ENCODE measurements at places on chromosomes 5 and 9.

DNA sequence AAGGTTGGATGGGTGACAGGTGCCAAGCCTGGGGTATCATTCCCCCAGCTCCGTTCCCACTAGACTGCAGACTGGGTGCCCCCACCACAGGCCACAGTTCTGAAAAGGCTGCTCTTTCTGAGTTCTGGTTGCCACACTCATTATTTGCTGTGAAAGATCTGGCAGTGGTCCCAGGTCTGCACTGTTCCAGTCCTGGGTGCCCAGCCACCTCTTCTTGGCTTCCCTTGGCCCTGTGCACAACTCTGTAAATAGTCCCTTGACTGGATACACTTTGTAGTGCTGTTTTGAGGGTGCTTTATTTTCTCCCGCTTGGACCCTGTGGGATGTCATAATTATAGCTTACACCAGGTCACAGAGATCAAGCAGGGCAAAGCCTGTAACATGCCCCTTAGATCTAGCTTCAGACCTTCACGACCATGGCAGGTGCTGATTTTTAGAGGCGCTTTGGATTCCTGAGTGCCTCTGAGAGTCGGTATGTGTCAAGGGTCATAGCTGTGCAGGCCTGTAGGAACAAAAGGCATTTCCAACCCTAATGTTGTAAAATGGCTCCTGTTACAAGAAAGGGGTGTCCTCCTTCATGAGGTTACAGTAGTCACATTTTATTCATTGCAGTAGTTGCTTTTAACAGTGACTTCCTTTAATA, 344.9 kb downstream of the ICE1 start:
- DNase-seq: no peak

DNA sequence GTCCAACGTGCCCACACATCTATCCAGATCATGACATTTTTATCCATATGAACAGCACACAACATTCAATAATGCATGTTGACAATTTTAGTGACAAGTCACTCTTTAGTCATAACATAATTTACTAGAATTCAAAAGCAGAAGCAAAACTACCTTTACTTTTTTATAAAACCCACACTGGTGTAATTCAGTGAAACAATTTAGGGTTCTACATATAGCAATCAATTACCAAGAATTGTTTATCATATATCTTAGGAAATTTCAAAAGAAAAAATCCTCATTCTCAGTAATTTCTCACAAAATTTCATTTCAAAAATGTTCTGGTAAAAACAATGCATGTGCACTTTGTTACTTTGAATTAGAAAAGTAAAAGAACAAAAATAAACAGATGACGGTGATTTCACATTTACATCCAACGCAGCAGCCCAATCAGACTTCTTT, 12.6 kb downstream of the AUH start:
- no peak for DNase-seq

DNA sequence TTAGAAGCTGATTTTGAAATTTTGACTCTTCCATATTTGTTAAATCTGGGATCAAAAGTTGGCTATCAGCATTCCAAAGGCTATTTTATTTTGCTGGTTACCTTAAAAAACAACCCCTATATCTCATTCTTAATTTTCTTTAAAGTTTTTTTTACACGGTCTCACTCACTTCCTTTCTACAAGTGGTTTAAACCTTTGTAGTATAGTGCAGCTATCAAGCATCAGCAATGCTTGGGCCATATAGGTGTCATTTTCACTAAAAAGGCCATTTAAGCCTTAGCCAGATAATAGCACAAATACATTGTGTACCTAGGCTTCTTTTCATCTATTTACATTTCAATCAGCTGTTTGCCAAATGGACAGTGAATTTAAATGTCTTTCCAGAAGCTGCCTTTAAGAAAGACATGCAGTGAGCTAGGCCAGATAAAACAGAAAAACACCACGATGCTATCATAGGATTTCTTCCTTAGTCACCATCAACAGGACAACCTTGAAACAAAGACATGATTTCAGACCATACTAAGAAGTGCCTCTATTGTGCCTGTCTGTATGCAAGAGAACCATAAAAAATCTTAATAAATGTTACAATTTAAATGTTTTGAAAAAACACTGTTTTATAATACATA, 104.2 kb downstream of the RAPGEF6 start:
- no peak for DNase-seq

- DNase-seq: no peak
Measured at GRCh38 chr5:3307982-3308621, 287.5 kb upstream of the IRX1 start.

DNA sequence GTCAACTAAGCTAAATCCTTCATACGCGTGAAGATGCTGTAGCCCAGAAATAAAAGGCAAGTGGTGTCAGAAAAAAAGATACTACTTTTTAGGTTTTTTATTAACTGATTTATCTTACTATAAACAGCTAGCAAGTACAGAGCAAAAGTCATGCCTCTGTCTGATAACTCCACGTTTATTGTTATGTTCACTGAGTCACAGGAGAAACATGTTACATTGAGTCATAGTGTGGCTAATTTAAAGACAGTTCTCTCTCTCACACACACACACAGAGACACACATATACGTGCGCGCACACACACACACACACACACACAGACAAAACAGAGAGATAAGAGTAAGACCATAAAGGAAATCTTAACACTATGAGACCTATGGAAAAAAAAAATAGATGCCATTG, 770.0 kb upstream of the CDH10 start:
- no peak for DNase-seq

GRCh38 chr9:132125944-132126679, 35.7 kb upstream of the NTNG2 start:
- peak; percentile 2 for DNase-seq

DNA sequence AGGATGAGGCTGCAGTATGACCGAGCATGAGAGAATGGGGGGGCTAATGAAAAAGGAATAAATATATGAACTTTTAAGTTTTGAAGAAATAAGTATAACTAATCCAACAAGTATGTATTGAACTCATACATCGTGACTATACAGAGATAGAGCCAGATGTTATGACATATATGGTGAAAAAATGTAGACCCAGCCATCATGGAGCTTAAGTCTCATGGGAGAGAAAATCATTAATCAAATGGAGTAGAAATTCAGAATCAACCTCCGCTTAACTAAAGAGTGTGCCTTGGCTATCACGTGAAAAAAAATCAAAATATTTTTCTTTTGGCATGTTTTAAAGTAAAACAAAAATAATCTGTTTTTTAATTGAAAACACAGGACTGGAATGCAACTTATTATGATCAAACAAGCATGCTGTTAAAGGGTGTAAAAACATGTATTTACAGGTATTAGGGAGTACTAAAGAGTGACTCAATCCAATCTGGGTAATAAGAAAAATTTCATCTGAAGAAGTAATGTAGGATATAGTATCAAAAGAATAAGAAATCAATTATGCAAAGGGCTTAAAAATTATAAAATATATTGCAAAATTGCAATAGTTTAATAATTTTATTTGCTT, 868.5 kb upstream of the NUDT12 start:
- DNase-seq: no peak

DNA sequence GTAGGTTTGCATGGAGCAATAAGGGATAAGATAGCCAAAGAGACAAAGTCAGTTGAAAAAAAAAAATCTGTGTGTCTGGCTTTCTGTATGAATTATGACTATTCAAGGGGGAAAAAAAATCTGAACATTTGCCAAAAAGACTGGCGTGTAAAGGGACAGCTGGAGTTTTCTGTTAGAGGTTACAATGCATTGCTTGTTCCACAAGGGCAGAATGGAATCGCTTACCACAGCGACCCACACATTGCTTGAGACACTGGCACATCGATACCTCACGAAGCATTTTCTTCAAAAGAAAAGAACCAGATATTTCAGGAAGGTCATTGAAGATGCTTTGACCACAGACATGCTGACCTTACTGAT, 327.8 kb downstream of the TMEM167A start:
- no peak for DNase-seq

DNA sequence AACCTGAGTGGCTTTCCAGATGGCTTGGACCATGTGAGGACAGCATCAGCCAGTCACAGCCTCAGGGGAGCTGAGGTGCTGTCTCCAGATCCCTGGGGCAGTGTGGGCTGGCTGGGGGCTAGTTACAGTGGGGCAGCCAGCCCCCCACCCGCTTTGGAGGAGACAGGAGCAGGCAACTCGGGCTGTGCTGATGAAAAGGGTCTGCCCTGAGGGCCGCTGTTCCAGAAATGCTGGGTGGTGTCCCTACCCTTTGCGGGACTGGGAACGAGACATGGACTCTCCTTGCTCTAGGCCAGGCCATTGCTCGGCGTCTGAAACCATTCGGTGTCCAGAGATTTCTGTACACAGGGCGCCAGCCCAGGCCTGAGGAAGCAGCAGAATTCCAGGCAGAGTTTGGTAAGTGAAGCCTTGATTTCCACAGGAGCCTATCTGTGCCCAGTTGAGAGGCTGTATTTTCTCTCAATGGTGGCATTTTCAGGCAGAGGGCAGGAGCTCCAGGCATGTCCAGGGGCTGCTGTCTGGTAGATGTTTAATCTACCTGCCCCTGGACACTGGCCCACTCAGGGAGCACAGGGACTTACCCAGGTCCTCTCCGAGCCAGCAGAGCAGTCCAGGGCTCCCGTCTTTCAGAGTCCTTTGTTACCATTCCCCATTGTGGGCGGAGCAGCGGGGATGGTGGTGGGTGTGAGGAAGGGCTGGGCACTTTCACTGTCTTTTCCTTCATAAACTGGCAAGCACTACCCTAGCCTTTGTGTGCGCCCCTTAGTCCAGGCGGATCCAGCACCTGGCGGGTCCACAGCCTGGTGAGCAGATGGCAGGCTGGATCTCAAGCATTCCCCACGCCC, 7.2 kb downstream of the GRHPR start:
- DNase-seq: no peak

- DNase-seq: no peak
Measured at GRCh38 chr9:91346644-91347043, 15.1 kb downstream of the AUH start.

DNA sequence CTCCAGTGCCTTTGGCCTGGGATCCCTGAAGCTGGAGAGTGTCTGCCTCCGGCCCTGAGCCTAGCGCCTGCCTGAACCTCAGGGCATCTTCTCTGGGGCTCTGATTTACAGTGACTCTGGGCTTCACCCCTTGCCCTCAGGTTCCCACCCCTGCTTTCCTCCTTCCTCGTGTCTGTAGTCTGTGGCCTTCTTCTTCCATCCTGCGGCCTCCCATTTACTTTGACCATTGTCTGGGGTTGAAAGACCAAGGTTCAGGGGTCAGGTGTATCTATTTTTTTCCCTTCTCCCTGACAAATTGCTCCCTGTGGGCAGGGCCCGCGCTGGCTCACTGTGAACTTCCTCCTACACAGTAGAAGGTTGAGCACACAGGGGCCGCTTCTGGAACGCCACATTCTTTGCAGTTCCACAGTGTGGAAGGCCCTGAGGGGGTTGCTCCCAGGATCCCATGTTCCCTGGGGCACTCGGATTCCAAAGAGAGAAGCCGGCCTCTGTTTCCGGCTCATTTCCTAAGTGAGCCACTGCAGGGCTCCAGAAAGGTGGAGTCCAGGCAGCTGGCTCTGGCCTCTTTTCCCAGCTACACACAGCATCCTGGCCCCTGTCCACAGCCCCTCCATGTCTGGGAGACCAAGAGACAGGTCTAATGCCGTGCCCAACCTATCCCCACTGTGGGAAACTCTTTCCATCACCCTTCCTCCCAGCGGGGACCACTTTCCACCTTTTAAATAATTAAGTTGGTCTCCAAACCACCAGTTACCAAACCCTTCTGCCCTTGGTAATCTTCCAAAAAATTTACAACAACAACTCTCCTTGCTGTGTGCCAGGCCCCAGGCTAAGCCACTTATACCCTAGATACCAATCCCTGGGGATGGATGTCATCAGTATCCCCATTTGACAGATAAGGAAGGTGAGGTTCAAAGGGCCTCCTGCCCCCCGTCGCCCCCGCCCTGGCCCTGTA, 140.3 kb upstream of the IER5L start:
- no peak for DNase-seq

DNA sequence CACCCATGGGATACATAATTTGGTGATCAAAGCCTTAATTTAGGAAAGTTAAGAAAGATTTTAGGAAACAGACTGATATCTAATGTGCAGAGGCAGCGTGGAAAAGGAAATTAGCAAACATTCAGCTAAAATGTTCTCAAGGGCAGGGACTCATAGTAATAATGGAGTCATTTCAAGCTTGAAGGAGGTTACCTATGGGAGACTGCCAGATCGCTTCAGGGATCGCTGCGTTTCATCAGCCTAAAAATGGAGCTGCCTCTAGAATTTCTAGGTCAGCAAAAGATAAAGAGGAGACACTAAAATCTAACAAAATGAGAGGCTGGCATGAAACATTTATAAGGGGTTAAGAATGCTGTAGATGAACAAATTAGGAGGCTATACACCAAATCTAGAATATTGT, 115.5 kb downstream of the APBA1 start:
- no peak for DNase-seq

DNA sequence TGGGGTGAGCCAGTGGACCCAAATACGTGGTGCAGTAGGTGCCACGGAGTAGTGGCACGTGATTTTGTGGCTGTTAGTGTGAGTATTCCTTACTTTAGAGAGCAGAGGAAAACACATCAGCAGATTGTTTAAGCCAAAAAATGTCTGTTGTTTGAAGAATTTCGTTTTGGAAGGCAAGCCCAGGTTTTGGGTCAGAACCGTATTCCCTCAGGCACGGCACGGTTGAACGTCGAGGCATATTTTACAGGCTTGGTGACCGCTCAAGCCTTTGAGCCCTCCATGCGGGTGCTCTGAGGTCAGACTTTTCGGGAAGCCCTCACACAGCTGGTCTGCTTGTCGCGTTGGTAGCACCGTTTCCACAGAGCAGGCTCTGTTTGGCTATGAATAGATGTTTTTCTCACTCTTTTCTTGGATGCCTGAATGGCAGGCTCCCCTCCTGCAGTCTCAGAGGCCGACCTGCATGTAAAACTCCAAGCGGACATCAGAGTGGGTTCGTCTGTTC, 27.2 kb downstream of the NEK6 start:
- no peak for DNase-seq

- DNase-seq: no peak
Measured at GRCh38 chr9:110814159-110814558, 145.6 kb downstream of the MUSK start.

GRCh38 chr5:175829813-175830585, 41.4 kb upstream of the CPLX2 start:
- no peak for DNase-seq

DNA sequence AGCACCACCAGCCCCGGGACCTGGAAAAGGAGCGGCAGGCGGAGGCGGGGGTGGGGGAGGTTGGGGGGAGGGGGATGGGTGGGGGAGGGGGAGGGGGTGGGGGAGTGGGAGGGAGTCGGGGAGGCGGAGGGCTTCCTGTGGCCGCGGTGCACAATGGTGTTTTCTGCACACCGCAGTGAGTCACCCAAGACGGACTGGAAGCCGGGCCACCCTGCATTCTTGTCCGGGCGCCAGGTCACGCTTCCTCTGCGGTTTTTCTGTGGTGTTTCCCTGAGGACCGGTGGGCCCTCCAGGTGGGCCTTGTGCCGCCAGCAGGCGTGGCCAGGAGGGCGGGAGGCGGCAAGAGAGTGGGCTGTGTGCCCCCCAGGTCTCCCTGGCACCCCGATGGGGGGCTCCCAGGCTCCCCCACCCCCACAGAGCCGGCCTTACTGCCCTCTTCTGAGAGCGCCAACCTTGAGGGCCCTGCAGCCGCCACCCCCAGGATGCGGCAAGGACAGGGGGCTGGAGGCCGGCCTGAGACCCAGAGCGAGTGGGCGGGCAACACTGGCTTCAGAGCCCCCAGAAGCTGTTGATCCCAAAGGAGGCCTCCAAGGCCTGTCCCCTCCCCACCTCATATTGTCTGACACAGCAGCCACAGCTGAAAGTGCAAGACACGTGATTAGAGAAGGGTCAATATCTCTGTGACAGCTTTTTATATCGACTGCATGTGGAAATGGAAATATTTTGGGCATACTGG, 11.1 kb downstream of the EXD3 start:
- no peak for DNase-seq

- DNase-seq: no peak
Measured at GRCh38 chr5:40400245-40400644, 279.5 kb upstream of the PTGER4 start.

GRCh38 chr5:78647351-78647818, 1.2 kb downstream of the LHFPL2 start:
- DNase-seq: no peak

Data from stimulated activated CD4-positive, alpha-beta T cell treated with anti-CD3 and anti-CD28 coated beads, TNF-alpha, amount 100 ng/mL, for 4 hours (primary cell).